Activated T-helper 2 cell treated with anti-CD3 and anti-CD28 coated beads, Interferon-gamma antibody, Interleukin-2, Interleukin-4, amounts not matched to agents 10 μg/mL and 5 μg/mL and 100 μg/mL, durations not matched to agents 14 hours and 24 hours and 36 hours (primary cell): ENCODE measurements at places on chromosomes 2 and 18. TPM values are rescaled to one million over a fixed set of nuclear protein-coding genes. Genes with fewer than 3 reads are reported as not detected.

Gene LIMS4
- 0.21 TPM in 1 of 2 replicates, not detected in the other for total RNA-seq

Gene THSD7B
- total RNA-seq = not detected in 2 replicates

Gene CXCR4
- 140 and 144 TPM in 2 replicates for total RNA-seq

Gene KCNIP3
- 0.21 and 0.39 TPM in 2 replicates for total RNA-seq

- H3K27ac ChIP-seq = no peak overlapping the region
- H3K4me3 ChIP-seq = no peak overlapping the region
- DNase-seq = no peak
- H3K4me1 ChIP-seq = no peaks in the 10 kb centered on the region
- no peaks in the 10 kb centered on the region for H3K27me3 ChIP-seq
Measured at GRCh38 chr2:202135091-202135874, 62.2 kb downstream of the KIAA2012 start.

GRCh38 chr2:150526827-150527226, 39.4 kb upstream of the RND3 start:
- H3K4me3 ChIP-seq = no peak overlapping the region
- H3K27ac ChIP-seq = no peak overlapping the region
